ENCODE measurements at places on chromosomes 11 and 22.

- DNase-seq, result no peak
Measured at GRCh38 chr11:119266517-119267255, 50.2 kb downstream of the MCAM start.

DNA sequence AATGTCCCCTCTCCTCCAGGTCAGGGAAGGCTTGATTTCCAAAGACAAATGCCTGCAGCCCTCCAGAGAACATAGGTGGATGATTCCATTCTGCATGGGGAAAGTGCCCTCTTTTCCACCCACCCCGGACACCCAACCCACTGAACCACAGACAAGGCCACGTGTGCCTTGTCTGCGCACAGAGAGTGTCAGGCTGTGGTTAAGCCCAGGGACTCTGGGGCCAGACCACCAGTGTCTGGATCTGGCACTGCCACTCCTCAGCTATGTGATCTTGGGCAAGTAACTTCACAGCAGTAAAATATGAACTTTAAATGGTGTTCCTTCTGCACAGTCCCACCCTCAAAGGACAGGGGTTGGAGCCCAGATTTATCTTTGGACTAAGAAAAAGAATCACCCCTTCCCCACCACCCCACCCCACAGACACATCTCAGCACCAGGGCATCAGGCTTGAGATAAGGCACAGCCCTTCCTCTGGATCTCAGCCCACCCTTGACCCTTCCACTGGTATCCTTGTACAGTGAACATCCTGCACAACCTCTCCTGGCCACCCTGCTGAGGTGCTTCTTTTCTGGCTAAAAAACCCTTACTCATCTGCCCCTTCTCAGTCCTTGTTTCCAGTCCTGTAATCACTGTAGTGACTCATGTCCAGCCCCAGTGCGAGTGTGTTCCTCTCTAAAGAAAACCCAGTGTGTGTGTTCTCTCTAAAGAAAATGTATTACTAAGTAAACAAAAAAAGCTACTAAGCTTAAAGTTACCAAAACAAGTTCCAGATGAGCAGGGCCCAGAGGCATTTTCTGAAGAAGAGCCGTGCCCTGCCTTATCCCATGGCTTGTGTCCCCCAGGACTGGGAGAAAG is 1.9 kb upstream of the PTGDR2 start:
- no peak for DNase-seq

- DNase-seq, result no peak
Measured at GRCh38 chr11:122170815-122171475, 54.9 kb upstream of the BLID start.

GRCh38 chr11:75496305-75496752 is 29.4 kb downstream of the GDPD5 start:
- no peak for DNase-seq

DNA sequence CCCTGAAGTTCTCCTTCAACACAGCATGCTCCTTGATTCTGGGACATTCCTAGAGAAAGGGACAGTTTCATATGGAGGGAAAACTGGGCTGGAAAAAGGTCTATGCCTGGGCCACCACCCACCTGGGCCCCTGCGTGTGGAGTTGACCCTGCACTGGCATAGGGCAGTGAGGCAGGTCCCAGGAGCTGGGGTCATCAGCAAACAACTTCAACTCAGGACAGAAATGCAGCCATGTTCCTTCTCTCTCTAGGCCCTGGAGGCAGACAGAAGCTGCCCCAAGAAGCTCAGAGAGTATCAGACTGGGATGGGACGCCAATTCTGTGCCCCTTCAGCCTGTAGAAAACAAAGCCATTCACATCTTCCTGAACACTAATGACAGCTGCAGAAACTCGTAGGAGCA is 34.9 kb downstream of the RTL6 start:
- no peak for DNase-seq

Data from stimulated activated CD4-positive, alpha-beta T cell treated with anti-CD3 and anti-CD28 coated beads, Interleukin-12 subunit alpha, Interleukin-12 subunit beta, amount 100 ng/mL, for 24 hours (primary cell).